CD4-positive, alpha-beta memory T cell (primary cell): ENCODE measurements at places on chromosomes 16 and 17. TPM values are rescaled to one million over a fixed set of nuclear protein-coding genes. Genes with fewer than 3 reads are reported as not detected.

GRCh38 chr16:17381784-17382183 lies 89.0 kb downstream of the XYLT1 start:
- no peak overlapping the region for H3K4me3 ChIP-seq
- H3K27ac ChIP-seq, result no peak overlapping the region
- no peaks in the 10 kb centered on the region for H3K27me3 ChIP-seq
- DNase-seq, result no peak

DNA sequence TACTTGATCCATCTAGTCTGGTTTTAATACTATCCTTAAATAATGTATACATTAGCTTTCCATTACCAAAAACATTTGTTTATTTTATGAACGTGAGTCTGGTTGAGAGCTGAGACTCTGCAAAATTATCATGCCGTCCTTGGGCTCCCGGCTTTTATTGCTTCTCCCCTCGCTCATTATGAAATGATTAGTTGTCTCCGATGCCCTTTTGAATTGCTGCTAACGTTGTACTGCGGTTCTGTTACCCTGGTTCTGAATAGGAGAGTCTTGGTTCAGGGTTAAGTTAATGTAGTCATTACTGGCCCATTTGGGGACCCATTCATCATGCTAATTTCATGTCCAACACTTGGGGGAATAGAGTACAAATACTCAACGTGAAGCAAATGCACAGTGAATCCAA lies 12.8 kb downstream of the XYLT1 start:
- H3K4me1 ChIP-seq, result peaks cover 15% of the 10 kb centered on the region
- no peak overlapping the region for H3K27ac ChIP-seq
- H3K36me3 ChIP-seq, result no peaks in the 10 kb centered on the region
- H3K4me3 ChIP-seq, result no peak overlapping the region
- H3K27me3 ChIP-seq, result no peaks in the 10 kb centered on the region

DNA sequence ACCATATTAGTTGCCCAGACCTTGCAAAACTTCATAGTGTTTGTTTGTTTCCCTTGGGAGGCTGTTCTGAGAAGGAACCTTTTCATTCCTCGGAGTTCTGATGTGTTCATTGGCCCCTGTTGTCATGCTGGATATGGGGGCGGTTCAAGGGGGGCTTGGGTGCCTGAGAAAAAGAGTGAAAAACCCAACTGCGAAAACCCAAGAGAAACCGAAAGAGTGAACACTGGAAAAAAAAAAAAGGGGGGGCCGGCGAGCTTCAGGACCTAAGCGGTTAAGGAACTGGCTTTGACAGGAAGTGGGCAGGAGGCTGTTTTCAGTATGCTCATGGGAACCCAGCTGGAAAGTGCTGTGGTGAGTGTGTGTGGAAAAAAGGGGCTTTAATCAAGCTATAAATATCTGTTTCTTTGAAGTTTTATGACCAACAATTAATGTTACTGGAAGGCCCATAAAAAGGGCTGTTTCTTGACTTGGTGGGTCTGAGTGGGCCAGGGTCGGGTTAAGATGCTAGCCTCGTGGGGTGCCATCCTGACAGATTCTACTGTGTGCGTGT lies 510.7 kb downstream of the MAF start:
- H3K27me3 ChIP-seq, result no peaks in the 10 kb centered on the region
- no peaks in the 10 kb centered on the region for H3K36me3 ChIP-seq
- H3K4me1 ChIP-seq, result peaks cover 55% of the 10 kb centered on the region
- DNase-seq, result peak; percentile 60

GRCh38 chr17:17325228-17325627 lies 22.1 kb downstream of the NT5M start:
- H3K27me3 ChIP-seq, result no peaks in the 10 kb centered on the region
- H3K36me3 ChIP-seq, result no peaks in the 10 kb centered on the region
- H3K4me3 ChIP-seq, result no peak overlapping the region
- no peaks in the 10 kb centered on the region for H3K4me1 ChIP-seq
- no peak overlapping the region for H3K27ac ChIP-seq
- no peak for DNase-seq

DNA sequence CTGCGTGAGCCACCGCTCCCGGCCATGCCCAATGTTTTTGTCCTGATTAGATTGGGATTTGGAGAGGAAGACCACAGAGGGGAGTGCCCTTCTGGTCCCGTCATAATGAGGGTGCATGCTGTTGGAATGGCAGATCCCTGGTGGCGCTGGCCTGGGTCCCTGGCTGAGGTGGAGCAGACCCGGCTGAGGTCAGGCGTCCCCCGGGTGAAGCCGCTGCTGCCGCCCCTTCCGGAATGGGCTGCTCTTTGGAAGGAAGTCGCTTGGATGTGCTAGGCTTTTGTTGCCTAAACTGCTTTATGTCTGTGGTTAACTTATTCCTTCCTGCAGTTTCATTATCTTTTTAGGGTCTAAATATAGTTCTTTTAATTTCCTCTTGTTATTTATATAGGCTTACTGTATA lies 120.3 kb upstream of the CHMP6 start:
- peak overlapping the region; percentile 23 for H3K4me3 ChIP-seq
- H3K27ac ChIP-seq, result no peak overlapping the region
- H3K4me1 ChIP-seq, result peaks cover 38% of the 10 kb centered on the region
- no peak for DNase-seq
- H3K27me3 ChIP-seq, result no peaks in the 10 kb centered on the region
- no peaks in the 10 kb centered on the region for H3K36me3 ChIP-seq

GRCh38 chr17:47287639-47288038 lies 34.0 kb downstream of the ITGB3 start:
- H3K36me3 ChIP-seq, result no peaks in the 10 kb centered on the region
- no peak for DNase-seq
- H3K27me3 ChIP-seq, result no peaks in the 10 kb centered on the region
- no peaks in the 10 kb centered on the region for H3K4me1 ChIP-seq

DNA sequence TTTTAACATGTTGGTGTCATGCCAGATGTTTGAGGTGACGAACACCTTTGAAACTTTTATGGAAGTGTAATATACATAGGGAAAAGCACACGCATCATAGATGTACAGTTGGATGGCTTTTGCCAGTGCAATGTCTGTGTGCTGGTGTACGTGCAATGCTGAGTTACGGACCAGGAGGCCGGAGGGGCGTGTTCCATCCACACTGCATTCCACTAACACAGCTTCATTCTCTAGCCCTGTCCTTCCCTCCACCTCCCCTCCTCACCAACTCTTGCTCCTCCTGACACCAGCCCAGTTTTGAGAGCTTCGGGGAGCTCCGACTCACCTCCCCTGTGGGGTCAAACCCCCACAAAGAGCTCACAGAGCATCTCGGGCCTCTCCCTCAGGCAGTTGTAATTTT lies 358.8 kb downstream of the C16orf95 start:
- H3K27me3 ChIP-seq, result no peaks in the 10 kb centered on the region
- no peak overlapping the region for H3K4me3 ChIP-seq
- no peak overlapping the region for H3K27ac ChIP-seq
- DNase-seq, result no peak

DNA sequence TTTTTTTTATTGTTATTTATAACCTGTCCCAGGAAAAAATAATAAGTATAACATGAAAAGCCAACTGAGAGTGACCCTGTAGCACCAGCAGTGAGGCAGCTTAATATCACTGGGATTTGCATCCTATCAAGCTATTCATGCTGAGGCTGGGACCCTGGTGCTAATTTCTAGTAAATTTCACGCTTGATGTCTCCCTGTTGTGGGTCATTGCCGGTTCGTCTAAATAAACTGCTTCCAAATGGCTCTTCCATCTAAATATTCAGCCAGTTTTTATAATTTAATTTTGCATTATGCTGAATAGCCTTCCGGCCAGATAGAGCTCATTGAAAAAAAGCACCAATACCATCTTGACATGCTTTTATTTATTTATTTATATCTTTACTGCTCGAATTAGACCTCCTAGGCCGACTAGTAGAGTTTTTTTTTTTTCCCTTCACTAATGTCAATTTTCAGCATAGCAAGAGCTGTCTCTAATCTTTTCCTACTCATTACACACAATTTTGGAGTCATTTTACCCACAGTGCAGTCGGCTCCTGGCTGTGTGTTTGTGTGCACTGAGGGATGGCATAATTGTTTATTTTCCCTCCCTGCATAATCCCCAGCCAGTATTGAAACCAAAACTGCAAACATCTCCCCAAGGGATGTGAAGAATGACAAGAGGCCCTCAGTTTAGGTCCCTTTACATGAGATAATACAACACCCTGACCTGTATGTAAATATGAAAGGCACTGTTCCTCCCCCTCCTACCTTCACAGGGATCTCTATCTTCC lies 168.8 kb downstream of the AATF start:
- no peak for DNase-seq
- H3K4me3 ChIP-seq, result no peak overlapping the region
- H3K4me1 ChIP-seq, result no peaks in the 10 kb centered on the region
- H3K36me3 ChIP-seq, result peaks cover 4% of the 10 kb centered on the region
- H3K27me3 ChIP-seq, result no peaks in the 10 kb centered on the region

The CHST6 gene
- total RNA-seq, result not detected

DNA sequence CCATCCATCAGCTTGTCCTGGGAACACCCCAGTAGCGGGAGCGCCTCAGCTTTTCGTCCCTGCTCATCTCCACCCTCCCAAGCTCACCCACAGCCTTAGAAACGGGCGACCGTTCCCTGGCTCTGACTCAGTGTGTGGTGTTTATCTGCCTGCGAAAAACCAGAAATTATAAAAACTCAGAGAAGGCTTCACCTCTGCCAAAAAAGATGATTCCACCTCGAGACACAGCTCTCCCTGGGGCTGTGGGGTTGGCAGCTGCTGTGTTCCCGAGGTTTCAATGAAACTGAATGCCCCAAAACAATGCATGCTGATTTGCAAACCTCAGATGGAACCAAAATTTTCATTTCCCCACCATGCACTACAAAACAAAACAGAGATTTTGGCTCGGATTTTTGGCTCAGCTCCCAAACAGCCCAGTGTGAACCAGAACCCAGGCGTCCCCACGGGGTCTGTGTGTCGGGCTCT lies 62.4 kb upstream of the MED9 start:
- H3K4me1 ChIP-seq, result peaks cover 15% of the 10 kb centered on the region
- H3K36me3 ChIP-seq, result no peaks in the 10 kb centered on the region
- DNase-seq, result no peak

GRCh38 chr17:80795090-80795580 lies 196.5 kb upstream of the CHMP6 start:
- H3K4me1 ChIP-seq, result peaks cover 36% of the 10 kb centered on the region
- no peak for DNase-seq
- no peak overlapping the region for H3K27ac ChIP-seq
- peaks cover 3% of the 10 kb centered on the region for H3K36me3 ChIP-seq
- H3K4me3 ChIP-seq, result no peak overlapping the region

DNA sequence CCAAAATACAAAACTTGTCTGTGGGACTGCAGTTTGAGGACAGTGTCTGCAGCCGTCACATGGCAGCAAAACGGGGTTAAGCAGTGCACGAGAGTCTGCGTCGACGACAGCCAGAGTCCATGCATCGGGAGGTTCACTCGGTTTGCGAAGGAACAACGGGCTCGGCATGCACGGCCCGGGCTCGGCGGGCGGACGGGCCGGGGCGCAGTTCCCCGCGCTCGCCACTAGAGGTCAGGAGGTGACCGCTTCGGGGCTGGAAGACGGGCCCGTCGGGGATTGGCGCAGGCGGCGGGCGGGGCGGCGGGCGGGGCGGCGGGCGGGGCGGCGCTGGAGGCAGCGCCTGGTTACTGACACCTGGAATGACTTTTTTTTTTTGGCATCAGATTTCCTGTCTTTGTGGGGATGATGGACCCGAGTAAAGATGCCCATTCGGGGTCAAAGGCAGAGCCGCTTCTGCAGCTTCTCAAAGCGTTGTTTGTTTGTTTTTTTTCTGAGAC lies 6.5 kb downstream of the SCGB1C2 start:
- no peaks in the 10 kb centered on the region for H3K27me3 ChIP-seq
- peaks cover 4% of the 10 kb centered on the region for H3K4me1 ChIP-seq
- DNase-seq, result peak; percentile 79
- no peaks in the 10 kb centered on the region for H3K36me3 ChIP-seq
- no peak overlapping the region for H3K27ac ChIP-seq
- H3K4me3 ChIP-seq, result no peak overlapping the region

GRCh38 chr16:87821376-87822107 lies 47.8 kb downstream of the SLC7A5 start:
- H3K4me3 ChIP-seq, result no peak overlapping the region
- no peak overlapping the region for H3K27ac ChIP-seq
- H3K4me1 ChIP-seq, result peaks cover 6% of the 10 kb centered on the region
- DNase-seq, result no peak
- H3K27me3 ChIP-seq, result no peaks in the 10 kb centered on the region

DNA sequence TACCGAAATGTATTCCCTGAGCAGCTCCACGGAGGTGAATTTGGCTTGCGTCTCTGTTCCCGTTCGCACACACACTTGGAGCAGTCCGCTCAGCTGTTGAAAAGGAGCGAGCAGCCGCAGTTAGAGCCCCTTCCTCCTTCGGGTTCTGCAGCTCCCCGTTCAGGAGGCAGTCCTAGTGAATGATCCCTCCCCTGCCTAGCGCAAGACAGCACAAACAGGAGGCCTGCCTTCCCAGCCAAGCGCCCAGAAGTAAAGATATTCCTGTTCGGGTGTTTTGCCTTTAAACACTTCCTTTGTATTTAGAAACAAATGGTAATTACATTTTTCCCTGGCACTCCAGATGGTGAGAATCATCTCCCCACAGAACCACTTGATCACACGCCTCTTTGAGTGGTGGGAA lies 64.7 kb downstream of the ABCC12 start:
- DNase-seq, result no peak
- no peaks in the 10 kb centered on the region for H3K36me3 ChIP-seq
- no peak overlapping the region for H3K4me3 ChIP-seq
- H3K4me1 ChIP-seq, result no peaks in the 10 kb centered on the region

GRCh38 chr17:2386400-2387085 lies 14.3 kb downstream of the MNT start:
- peaks cover 3% of the 10 kb centered on the region for H3K36me3 ChIP-seq
- no peak overlapping the region for H3K4me3 ChIP-seq
- H3K4me1 ChIP-seq, result peaks cover 22% of the 10 kb centered on the region

- no peak overlapping the region for H3K27ac ChIP-seq
- no peaks in the 10 kb centered on the region for H3K4me1 ChIP-seq
- no peak overlapping the region for H3K4me3 ChIP-seq
- no peaks in the 10 kb centered on the region for H3K27me3 ChIP-seq
- no peaks in the 10 kb centered on the region for H3K36me3 ChIP-seq
- no peak for DNase-seq
Measured at GRCh38 chr17:72390675-72391508, 270.1 kb downstream of the SOX9 start.

The SEPTIN12 gene
- not detected for total RNA-seq
